ENCODE measurements at places on chromosomes 5 and 9. TPM values are rescaled to one million over a fixed set of nuclear protein-coding genes. Genes with fewer than 3 reads are reported as not detected.

Gene BNC2
- total RNA-seq: 34.7 TPM

Gene PGGT1B
- total RNA-seq: 13.6 TPM

Gene IL3
- total RNA-seq: not detected

Gene EMB
- total RNA-seq: 11.6 TPM

Gene TMEM171
- under 0.01 TPM for total RNA-seq

Gene GPR21
- 0.66 TPM for total RNA-seq

Gene COX7C
- 202 TPM for total RNA-seq

Gene PCDHGA4
- total RNA-seq: 7.6 TPM

Gene TCF7
- total RNA-seq: 3.1 TPM

DNA sequence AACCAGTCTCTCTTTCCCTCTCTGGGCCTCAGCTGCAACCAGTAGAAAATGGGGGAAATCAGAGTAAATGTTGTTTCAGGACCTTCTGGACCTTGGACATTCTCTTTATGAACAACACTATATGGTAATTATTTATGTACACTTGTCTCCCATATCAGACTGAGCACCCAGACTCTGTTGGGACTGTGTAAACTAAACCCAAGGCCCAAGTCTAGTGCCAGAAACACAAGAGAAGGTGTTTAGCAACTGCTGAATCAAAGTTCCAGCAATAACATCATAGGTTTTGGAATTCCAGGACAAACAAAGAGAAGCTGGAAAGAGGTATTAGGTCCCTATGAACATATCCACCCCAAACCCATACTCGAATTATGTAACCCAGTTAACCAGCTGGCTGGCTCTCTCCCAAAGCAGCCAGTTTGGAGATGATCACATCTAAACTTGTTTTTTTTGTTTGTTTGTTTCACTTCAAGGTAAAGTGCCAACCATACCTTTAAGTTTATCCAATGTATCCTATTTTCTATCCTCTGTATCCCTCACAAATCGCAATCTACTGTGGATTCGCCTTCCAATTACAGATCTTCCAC lies 1.9 kb upstream of the RNF38 start:
- DNase-seq: no peak

DNA sequence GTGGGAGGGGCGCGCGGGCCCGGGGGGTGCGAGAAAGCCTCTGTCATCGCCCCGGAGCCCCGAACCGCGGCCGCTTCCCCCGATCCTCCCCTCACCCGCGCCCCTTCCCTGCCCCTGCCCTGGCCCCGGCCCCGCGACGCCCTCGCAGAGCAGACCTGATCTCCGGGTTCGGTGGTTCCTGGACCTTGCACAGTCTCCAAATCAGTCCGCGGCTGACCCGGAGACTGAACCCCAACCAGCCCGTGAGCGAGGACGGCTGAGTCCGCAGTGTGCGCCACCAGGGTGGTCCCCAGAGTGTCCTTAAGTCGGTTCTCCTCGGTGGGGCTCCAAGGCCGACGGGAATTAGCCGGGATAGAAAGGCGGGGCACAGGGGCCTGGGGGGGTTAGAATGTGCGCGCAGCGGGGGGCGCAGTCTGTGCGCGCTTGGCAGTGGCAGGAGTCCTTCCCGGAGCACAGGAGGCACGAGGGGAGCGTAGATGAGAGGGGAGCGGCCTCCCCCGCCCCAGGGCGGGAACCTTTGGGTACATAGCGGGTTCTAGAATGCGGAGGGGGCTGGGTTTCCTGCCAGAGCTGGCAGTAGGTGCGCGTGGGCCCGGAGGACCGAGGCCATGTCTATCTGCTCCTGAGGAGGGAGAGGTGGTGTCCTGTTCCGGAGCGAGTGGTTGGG lies 779 bp downstream of the PKN3 start:
- DNase-seq: no peak

- no peak for DNase-seq
Measured at GRCh38 chr5:106755789-106756188, 914.9 kb downstream of the EFNA5 start.

GRCh38 chr9:133534346-133535291 lies at the start of gene ADAMTSL2:
ADAMTSL2 (plus strand) TSS chr9:133534704; CDS start chr9:133536713, 2,009 bp downstream.
- peak; percentile 64 for DNase-seq

DNA sequence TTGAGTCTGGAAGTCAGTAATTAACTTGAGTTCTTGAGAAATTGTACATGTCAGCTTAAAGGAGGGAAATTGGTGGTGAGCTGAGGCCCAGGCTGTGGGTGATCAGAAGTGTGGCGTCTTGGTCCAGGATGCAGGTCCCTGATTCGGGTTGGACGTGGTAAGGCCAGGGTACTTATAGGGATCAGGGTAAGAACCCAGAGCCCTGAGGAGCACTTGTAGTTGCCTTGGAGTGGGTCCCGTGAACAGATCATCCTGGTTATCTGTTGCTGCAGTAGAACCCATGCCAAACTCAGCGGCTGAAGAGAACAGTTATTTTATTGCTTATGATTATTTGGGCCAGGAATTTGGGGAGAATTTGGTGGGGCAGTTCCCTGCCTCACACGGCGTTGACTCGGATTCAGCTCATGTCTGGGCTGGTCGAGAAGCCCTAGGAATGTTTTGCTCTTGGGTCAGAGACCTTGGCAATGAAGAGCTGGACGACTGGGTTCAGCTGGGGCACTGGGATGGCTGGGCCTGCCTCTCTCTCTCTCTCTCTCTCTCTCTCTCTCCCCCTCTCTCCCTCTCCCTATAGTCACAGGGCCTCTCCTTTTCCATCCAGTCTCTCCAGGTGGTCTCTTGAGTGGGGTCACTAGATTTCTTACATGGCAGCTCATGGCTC lies 73.1 kb downstream of the PDZD2 start:
- no peak for DNase-seq

Measured in fibroblast of lung (primary cell).